Eye (tissue), 1 donor: ENCODE measurements at places on chromosomes 7 and 10.

DNA sequence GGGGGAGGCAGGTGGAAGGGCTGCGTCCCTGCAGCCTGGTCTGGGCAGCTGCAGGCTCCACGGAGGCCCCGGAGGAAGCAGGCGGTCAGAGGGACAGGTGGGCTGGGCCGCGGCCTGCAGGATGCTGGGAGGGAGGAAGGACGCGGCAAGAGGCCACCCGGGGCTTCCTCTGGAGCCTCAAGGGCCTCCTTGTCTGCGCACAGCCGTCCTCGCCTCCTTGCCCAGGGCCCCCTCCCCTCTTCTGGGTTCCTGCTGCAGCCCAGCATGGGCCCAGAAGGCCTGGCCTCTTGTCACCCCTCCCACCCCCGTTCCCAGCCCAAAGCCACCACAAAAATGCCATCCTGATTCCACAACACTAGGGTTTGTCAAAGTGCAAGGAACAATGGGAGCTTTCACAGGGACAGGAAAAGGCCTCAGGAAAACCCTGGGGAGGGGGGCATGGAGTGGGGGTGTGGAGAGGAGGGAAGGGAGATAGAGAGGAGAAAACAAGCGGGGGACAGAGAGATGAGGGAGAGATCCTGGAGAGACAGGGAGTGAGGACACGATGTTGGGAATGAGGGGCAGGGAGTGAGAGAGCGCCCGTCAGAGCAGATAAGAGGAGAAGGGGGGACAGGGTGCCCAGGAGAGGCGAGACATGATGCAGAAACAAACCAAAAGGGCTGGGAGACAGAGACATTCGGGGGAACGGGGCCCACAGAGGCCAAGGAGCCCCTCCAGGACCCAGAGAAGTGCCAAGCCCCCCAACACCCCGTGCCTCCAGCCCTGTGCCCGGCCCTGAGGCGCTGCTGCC is 41.8 kb downstream of the ZCCHC24 start:
- DNase-seq: peak; percentile 70

DNA sequence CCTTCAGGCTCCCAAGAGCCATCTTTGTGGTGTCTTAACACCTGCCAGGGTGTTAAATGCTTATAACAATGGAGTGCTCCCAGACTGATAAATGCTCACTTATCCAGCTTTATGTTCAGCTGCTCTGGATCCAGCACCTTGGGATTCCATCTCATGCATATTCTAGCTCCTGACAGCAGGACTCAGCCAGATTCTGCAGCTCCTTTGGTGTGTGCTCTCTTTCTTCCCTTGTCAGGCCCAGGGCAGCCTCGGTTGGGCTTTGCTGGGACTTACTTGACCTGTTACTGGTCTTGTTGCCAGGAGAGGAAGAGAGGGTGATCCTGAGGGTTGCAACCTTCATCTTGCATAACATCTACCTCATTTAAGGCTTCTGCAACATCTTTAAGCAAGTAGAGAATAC is 59.4 kb upstream of the CCNY start:
- DNase-seq: no peak

- no peak for DNase-seq
Measured at GRCh38 chr10:113316506-113316905, 236.3 kb upstream of the HABP2 start.

- peak; percentile 51 for DNase-seq
Measured at GRCh38 chr10:117551330-117552155, 9.0 kb downstream of the EMX2 start.

- peak; percentile 83 for DNase-seq
Measured at GRCh38 chr10:94403380-94404213, 1.3 kb downstream of the TBC1D12 start.

GRCh38 chr7:21671859-21672258 is 129.0 kb downstream of the DNAH11 start:
- no peak for DNase-seq

DNA sequence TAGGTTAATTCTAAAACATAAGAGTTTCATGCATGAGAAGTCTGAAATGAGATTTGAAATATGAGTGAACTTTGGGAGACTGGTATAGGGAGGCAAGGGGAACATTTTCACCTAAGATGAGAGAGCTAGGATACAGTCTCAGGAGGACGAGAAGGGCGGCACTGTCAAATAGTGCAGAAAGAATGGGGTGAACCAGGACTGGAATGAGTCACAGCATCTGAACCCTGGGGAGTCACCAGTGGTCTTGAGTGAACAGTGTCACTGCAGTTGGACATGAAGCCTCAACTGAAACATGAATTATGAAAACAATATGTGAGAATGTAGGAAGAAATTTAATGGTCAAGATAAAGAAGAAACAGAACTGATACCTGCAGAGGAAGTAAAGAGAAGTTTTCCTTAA is 33.8 kb downstream of the GNG11 start:
- DNase-seq: no peak

GRCh38 chr10:118369641-118370205 is 27.6 kb upstream of the FAM204A start:
- DNase-seq: no peak

DNA sequence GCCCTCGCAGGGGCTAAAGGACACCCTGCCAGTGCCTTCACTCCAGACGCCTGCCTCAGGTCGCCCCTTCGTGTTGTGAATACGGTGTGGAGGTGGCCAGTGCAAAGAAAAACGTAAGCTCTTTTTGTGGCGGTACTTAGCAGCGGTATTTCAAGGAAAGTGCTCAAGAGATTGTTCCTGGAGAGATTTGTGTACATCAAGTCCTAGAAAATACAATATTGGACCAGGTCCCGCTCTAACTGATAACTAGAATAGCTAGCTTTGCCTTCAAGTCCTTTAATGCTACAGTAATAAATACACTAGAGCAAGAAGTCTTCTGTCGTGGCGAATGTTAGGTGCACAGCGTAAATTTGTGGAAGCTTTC is 689 bp downstream of the PLCE1 start:
- DNase-seq: peak; percentile 66

DNA sequence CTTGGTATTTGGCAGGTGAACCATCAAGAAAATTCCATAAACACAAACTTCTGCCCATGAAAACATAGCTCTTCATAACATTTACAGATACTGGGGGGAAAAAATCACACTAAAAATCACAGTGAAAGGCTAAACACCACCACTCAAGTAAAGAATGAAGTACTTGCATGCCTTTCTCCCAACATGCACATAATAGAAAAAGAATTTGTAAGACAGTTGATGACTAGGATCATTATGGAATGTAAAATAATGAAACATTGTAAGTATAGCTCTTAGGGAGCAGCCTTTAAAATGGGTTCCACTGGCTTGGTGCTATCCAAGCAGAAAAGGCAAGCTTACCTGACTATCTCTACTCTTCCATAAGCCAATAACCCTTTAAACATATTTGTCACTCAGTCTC is 299.9 kb upstream of the LRRN3 start:
- DNase-seq: no peak

- no peak for DNase-seq
Measured at GRCh38 chr10:132417257-132417910, 20.4 kb downstream of the PWWP2B start.
